ENCODE measurements at places on chromosomes 1 and 21.

- no peak for DNase-seq
Measured at GRCh38 chr1:33369764-33370163, 48.9 kb upstream of the A3GALT2 start.

GRCh38 chr21:45889961-45890360, 91.6 kb upstream of the COL6A1 start:
- peak; percentile 77 for DNase-seq

GRCh38 chr1:89523572-89524368, 859 bp upstream of the LRRC8B start:
- peak; percentile 49 for DNase-seq

DNA sequence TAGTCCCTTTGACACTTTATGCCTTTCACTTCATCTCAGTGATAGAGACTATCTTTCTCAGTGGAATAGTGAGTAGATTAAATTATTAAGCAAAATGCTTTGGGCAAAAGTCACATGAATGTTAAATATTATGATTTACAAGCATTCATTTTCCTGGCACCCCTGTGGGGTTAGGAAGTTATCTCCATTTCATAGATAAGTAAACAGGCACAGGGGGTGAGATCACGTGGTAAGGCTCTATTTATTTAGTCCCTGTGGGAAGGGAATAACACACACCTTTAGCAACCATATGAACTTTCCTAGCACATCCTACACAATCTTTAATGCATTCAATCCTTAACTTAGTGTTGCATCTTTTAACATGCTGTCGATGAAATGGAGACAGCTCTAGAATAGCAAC, 12.3 kb downstream of the PSMB2 start:
- DNase-seq: no peak

GRCh38 chr1:196461521-196461920, 146.7 kb downstream of the KCNT2 start:
- DNase-seq: peak; percentile 77

- DNase-seq: no peak
Measured at GRCh38 chr1:109350655-109351054, 43.8 kb upstream of the MYBPHL start.

DNA sequence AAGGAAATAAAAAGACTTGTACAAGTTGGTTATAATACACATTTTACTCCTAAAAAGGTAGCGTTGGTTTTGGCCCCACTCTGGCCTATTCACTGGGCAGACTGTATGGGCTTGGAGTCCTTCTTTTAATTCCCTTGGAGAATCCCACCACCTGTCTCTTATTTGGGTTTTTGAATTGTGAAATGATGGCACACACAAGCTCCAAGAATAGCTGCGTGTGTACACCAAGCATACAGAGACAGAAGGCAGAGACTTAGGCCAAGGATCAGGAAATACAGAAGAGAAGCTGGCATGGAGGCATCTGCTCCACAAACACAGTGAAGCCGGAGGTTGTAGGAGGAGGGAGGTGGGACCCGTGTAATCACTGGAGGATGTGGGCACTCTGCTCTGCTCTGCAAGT, 29.1 kb downstream of the DDR2 start:
- no peak for DNase-seq

DNA sequence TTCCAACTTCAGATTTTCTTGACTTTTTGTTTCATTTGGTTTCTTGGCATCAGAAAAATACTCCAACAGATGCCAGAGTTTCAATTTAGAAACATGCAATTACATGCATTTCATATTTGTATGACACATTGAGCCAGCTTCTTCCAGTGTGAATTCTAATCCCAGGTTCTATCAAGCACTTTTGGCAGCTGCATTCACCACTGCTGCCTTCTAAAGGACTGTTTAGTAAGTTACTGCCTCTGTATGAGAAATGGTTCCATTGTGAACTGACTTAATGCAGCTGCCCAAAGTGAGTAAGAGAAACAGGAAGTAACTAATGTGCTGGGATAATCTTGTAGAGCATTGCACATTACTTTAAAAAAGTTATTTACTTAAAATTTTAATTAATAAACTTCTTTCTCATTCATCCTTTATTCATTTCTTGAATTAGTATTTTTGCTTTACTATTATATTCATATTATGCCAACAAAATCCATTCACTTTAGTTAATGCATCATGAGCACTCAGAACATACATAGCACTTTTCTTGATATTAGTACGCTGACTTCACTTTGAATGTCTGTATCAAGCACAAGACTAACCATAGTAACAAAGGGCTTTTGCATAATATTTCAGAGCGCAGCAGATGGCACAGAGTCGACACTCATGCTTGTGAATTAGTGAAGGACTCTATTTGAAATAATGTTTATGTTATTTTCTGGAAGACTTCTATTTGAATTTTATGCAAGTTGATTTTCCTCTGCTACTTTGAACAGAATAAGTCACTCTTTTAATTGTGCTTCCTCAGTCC, 9.8 kb downstream of the RGS18 start:
- peak; percentile 63 for DNase-seq

GRCh38 chr1:64424412-64424811, 45.5 kb upstream of the CACHD1 start:
- no peak for DNase-seq

DNA sequence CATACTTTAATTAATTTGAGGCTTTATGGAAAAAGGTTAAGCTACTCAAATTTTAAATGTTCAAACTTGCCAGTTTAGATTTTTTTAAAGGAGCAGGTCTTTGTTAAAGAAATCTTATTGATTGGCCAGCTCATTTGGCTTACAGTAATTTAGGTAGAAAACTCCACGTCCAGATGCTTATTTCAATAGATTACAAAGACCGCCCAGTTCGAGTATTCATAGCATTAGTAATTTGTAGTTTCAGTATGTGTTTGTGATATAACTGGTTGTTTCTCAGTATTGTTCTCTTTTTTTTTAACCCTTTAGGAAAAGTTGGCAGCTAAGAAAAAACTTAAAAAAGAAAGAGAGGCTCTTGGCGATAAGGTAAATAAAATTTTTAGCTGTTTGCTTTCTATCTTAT, 1.6 kb downstream of the RPF1 start:
- DNase-seq: no peak

GRCh38 chr1:29539971-29540370, 303.6 kb downstream of the PTPRU start:
- no peak for DNase-seq

DNA sequence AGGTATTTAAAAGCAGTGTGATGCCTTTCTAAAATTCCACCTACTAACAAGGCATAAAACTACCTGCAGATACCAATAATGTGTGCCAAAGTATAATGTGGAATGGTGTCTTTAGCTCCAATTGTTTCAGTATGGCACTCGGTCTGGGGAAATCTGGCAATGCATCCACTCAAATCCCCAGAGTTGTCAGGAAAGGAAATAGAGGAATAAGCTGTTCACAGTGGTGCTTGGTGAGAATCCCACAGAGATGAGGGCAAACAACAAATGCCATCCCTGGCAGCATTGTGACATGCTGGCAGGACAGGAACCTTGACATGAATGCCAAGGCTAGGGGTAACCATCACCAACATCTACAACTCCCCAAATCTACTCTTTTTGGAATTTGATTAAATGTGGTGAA, 240.7 kb downstream of the BARHL2 start:
- DNase-seq: no peak

- DNase-seq: no peak
Measured at GRCh38 chr1:94550800-94551241, 9.3 kb upstream of the F3 start.

- DNase-seq: no peak
Measured at GRCh38 chr1:66211521-66211920, 322.4 kb upstream of the SGIP1 start.

- DNase-seq: peak; percentile 67
Measured at GRCh38 chr1:44784094-44785028, 3.6 kb downstream of the BEST4 start.

GRCh38 chr1:53663529-53664300, 75.2 kb downstream of the GLIS1 start:
- no peak for DNase-seq

GRCh38 chr1:220222939-220223338, 49.3 kb downstream of the RAB3GAP2 start:
- no peak for DNase-seq

DNA sequence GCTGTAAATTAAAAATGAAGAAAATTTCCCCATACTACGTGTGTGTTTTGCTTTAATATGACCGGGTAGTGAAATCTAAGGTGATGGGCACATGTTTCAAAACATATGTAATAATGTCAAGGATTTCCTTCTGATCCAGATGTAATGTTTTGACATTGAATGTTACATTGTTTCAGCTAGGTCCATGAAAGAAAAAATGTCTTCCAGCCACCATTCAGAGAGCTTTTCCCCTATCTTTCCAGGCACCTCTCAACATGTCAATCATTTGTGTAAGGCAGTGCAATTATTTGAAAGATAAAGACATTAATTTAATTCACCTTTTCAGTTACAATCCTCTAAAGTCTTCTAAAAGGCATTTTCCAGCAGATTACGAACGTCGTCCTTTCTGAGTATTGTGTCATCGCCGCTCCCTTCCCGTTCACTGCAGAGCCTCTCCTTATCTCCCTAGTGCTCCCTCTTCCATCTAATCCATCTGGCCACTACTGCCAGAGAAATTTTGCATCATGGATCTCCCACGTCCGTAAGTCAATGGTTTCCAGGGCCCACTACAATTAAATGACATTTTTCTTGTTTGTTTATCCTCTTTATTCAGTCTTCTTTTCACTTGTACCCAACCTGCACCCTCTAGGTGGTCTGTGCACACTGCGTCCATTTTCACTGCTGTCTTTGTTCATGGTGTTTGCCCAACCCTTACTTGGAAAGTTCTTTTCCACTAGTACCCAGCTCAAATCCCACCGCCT, 1.3 kb upstream of the VAMP3 start:
- no peak for DNase-seq

GRCh38 chr1:174995916-174996315, 3.8 kb upstream of the CACYBP start:
- no peak for DNase-seq

GRCh38 chr1:9275567-9276034, 17.1 kb upstream of the SPSB1 start:
- DNase-seq: no peak

- no peak for DNase-seq
Measured at GRCh38 chr1:157170677-157171515, 32.7 kb upstream of the ETV3 start.

GRCh38 chr1:116503546-116504307, 67.1 kb downstream of the CD58 start:
- DNase-seq: no peak

- DNase-seq: no peak
Measured at GRCh38 chr1:23904748-23905357, 8.3 kb downstream of the CNR2 start.

GRCh38 chr1:117051224-117052064, 8.7 kb upstream of the TTF2 start:
- no peak for DNase-seq

GRCh38 chr1:18360251-18360650, 120.5 kb upstream of the KLHDC7A start:
- no peak for DNase-seq

DNA sequence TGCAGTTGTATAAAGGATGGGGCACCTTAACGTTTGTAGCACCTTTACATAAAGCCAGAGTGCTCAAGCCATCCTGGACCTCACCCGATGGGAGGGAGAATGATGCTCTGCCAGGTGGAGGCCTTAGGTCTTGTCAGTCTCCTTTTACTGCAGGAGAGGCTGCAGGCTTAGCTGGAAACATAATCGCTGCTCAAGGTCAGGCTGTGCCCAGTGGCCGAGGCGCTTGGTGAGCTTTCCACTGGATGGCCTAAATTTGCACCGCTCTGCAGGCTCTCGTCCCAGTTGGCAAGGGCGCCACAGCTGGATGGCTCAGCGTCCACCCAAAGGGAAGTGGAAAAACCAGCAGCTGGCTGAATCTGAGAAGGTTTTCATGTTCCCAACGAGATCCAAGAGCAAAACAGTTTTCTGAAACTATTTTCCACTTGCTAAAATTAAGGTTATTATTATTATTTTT, 438.9 kb downstream of the CAMTA1 start:
- DNase-seq: peak; percentile 69

GRCh38 chr1:109621379-109622136, 1.9 kb downstream of the AMPD2 start:
- DNase-seq: no peak

GRCh38 chr1:65357291-65357960, 48.1 kb downstream of the DNAJC6 start:
- no peak for DNase-seq

GRCh38 chr1:85708829-85709227, 595 bp upstream of the ZNHIT6 start:
- no peak for DNase-seq

GRCh38 chr1:230163719-230164118, 96.7 kb downstream of the GALNT2 start:
- no peak for DNase-seq

GRCh38 chr1:52567943-52568342, 15.1 kb upstream of the TUT4 start:
- DNase-seq: no peak

- DNase-seq: no peak
Measured at GRCh38 chr1:22806584-22806983, 95.9 kb downstream of the EPHB2 start.

DNA sequence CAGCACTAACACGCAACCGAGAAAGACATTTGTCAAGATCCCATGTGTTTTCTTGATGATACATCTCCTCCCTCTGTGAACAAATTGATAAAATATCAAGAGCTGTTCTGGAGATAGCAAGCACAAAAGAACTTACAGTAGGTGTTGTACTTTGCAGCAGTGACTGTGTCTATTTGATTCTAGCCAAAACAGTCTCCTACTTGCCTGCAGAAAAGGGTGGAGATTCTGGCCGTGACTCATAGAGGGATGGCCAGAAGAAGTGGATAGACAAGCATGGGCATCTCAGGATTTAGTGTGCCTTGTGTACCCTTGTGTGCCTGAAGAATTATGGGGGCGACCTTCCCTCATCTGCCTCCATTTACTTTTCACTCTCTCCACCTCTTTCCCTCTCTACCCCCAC, 458.4 kb upstream of the LRRC7 start:
- no peak for DNase-seq

- peak; percentile 88 for DNase-seq
Measured at GRCh38 chr21:27333096-27333495, 366.2 kb upstream of the ADAMTS5 start.

- DNase-seq: no peak
Measured at GRCh38 chr1:211517006-211517405, 25.0 kb upstream of the RD3 start.

DNA sequence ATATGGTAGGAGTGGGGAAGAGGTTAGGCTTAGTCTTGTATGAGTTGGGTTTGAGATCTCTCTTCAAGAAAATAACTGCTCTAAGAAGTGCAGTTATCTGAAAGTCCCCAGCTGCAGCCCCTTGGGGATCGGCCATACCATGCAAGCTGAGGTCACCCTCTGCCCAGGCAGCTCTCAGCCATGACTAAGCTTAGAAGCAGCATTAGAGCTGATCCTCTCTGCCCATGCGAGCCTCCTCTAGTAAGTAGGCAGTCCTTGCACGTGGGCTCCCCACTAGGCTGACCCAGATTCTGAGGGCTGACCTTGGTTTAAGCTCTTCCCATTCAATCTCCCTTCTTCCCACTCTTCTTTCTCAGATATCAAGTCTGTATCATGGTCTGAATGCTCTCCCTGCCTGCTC, 121.0 kb upstream of the UBE2U start:
- no peak for DNase-seq

- DNase-seq: no peak
Measured at GRCh38 chr1:10188133-10188650, 22.2 kb upstream of the KIF1B start.
